Renal cortex interstitium (tissue), 15 donors: ENCODE measurements at places on chromosomes 7 and 10. TPM values are rescaled to one million over a fixed set of nuclear protein-coding genes. Genes with fewer than 3 reads are reported as not detected.

Gene TEX36
- not detected for polyA plus RNA-seq

Gene UBN2
- 16.5 TPM for polyA plus RNA-seq

DNA sequence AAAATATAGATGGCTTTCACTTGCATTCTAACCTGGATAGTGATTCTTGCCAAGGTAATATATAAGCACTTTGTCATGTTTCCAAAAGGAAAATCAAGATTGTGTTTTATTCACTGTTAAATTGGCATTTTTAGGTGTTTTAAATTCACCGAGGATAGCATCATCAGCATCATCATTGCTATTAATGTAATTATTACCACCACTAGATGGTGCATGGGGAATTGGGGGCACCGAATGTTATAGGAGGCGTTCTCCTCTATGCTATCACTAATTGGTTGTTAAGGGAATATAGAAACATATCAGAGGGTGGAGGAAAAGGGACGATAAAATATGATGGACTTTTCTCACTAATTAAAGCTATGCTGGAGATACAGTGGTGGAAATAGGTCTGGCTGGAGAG is 95.5 kb downstream of the CELF2 start:
- DNase-seq: no peak

Gene EBF3
- polyA plus RNA-seq: 2.2 TPM

DNA sequence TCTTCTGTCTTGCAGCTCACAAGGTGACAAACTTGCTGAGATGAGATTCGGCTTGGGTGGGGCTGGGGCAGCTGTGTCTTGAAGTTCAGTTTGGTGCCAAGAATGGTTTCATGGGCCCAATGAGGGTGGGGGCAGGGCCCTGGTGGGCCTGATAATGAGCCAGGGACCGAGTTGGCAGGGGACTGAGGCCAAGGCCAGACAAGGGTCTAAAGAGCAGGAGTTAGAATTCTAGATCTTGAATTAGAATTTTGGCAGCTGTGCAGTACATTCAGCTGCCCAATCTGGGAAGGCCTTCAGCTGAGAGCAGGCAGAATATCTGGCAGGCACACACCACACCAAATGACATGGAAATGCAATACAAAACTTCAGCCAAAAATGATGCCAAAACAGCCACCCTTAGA is 1.5 kb upstream of the JAZF1 start:
- DNase-seq: no peak

- DNase-seq: no peak
Observed at GRCh38 chr7:43791665-43792064, 33.2 kb downstream of the BLVRA start.

DNA sequence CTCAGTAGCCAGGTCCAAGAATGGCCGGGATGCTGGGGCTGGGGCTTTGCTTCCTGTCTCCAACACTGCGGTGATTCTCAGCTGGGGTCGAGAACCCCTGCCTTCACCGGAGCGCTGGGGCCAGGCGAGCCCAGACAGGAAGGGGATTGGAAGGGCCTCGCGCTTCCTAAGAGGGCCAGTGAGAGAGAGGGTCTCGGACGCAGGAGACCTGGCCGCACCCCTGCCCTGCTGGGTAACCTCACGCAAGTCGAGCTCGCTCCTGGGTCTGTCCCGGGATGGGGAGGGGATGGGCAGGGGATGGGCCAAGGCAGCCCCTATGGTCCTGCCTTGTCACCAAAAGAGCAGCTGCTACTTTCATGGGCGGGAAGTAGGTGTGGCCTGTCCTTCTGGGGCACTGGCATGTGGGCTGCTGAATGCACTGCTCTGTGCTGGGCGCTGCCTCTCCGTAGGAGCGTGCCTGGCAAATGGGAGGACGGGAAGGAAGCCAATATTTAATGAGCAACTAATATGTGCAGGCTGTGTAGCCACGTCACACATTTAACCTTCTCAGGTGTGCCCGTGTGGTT is 20.0 kb downstream of the KCNK18 start:
- DNase-seq: no peak

DNA sequence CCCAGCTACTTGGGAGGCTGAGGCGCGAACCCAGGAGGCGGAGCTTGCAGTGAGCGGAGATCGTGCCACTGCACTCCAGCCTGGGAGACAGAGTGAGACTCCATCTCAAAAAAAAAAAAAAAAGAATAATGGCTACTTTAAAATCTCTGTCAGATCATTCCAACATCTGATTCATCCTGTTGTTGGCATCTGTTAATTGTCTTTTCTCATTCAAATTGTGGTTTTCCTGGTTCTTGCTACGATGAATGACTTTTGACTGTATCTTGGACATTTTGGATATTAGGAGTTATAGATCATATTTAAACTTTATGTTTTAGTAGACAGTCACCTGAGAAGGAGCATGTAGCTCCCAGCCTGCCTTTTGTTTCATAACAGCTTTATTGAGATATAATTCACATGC is 8.5 kb downstream of the TPST1 start:
- no peak for DNase-seq

DNA sequence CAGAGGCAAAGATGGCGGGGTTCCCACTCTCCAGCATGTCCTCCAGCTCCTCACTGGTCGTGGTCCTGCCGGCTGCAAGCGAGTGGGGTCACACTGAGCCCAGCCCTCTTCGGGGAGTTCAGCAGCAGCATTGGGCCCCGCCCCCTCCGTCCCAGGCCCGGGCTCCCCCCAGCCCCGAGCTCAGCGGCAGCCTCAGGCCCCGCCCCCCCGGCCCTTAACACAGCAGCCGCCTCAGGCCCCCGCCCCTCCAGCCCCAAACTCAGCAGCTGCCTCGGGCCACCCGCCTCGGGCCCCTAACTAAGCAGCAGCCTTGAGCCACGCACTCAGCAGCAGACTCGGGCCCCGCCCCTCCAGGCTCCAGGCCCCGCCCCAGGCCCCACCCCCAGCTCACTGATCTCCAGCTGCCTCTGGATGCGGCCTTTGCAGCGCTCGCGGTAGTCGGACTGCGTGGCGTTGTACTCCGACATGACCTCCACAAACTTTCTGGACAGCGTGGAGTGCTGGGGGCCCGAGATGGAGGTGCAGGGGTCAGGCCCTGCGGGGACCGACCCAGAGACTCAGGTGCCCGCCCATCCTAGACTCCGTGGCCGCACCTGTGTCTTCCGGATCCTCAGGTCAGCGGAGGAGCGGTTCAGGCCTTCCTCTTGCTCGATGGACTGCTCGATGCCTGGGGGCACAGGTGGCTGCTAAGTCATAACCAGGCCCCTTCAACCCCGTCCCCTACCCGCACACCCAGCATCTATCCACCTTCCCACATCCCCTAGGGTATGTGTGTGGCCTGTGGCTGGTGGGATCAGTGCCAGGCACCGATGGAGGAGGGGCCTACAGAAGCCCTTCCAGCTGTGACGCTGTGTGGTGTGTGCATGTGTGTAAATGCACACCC is 15.5 kb downstream of the STX1A start:
- DNase-seq: peak; percentile 64

- DNase-seq: no peak
Observed at GRCh38 chr7:34044734-34045353, 139.5 kb downstream of the BMPER start.

Gene MYO1G
- polyA plus RNA-seq: 0.70 TPM

DNA sequence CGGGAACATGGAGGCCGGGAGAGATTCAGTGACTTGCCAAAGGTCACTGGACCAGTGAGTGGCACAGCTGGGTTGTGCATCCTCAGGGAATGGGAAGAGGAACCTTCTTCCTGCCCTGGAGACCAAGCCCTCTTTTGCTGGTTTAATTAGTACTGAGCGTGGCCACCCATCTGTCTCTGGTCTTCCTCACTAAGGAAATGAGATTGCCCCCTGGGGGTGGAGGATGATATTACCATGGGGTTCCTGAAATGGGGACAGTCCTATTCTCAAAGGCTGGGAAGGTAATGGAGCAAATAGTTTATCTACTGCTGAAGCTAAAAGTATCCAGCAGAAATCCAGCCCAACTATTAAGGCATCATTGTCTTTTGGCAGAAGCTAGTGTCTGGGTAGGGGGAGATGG is 98.6 kb upstream of the FGFR2 start:
- DNase-seq: no peak

DNA sequence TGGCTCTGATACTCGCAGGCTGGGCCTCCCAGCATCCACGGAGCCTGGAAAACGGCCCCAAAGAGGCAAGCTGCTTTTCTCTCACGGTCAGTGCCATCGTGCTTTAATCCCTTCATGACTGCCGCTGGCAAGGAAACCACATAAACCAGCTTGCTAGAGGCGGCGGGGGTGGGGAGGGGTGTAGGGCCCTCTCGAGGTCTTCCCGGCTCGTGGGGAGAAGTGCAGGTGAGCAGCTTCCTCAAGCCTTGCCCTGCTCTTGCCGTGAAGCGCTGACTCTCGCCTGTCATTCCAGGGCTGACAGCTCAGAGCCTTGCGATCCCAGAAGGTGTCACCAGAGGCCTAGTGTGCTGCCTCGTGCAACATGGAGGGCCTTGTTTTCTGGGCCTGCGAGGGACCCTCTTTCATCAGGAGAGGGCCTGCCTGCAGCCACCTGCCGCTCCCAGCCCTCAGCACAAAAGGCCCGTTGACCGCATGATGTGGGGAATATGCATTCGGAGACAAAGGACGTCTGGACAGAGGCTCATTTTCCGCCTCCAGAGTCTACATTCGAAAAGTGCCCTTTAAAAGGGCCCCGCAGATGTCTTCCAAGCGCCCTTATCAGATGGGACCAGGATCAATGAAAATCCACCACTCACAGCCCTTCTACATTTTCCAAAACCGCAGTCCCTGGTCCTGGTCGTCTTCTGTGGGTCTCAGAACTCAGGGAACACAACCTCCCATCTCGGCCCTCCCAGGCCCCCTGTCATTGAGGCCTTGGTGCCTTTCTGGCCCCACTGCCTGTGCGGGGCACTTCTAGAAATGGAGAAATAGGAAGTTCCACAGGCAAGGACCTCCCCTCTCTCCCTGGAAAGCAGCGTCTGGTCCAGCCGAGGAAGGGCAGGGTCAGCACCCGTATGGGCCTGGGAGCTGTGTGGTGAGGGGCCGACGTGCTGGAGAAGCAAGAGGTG is 58.7 kb downstream of the ZRANB1 start:
- no peak for DNase-seq

GRCh38 chr10:110023785-110024465 is 16.1 kb downstream of the ADD3 start:
- DNase-seq: no peak

DNA sequence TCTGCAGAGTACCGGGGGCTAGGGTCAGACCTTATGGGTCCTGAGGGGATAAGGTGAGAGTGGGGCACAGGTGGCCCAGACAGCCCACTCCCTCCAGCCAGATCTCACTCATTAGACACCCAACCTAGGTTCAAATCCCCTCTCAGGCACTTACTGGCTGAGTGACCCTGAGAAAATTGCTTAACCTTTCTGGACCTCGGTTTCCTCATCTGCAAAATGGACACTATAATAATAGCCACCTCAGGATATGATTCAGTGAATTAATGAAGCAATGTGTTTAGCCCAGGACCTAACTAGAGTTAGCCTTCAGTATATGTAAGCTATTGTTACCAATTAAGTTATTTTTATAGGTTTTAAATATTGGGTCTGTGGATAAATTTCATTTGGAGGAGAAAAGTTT is 122.6 kb downstream of the RGS10 start:
- no peak for DNase-seq

DNA sequence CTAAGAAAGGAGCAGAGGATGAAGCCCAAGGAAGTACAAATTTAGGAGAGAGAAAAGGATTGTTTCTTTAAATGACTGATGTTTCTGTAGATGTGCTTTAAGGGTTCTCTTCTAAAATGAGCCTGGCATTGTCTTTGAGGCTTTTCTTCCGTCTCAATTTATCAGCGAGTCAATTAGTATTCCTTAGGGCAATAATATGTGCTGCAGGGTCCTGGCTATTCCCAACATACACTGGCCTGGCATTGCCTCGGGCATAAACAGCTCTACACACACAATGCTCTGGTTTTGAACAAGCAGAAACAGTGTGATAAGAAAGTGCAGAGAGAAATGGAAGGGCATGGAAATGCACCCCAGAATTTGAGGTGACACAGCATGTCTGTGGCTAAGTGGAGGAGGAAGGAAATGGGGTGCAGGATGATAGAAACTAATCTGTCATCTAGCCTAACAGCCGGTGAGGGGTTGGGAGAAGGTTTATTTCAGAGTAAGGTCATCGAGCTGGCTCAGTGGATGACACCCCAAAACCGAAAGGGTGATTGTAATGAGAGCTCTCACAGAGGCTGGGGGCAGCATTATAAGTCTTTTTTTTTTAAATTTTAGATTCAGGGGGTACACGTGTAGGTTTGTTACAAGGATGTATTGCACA is 67.5 kb upstream of the ARHGAP21 start:
- no peak for DNase-seq

GRCh38 chr7:139105484-139105883 is 4.0 kb downstream of the ZC3HAV1 start:
- no peak for DNase-seq

DNA sequence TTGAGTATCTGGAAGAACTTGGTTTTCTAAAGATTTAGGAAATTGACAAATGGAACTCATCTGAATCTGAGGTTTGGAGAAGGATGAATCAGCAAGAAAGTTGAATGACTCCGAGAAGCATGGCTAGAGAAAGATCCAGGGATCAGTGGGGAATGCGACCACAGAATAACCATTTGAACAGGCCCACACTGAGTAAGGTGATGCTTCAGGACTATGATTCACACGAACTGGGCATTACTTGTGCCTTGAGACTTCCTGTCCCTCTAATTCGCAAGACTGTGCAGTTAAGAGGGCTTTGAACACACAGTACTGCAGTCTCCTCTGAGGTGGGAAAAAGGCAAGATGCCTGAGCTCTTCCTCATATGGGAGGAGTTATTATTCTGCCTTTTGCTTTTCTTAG is 395.5 kb upstream of the POM121L12 start:
- no peak for DNase-seq

GRCh38 chr10:111109501-111110242 is 32.8 kb downstream of the ADRA2A start:
- DNase-seq: no peak

Gene CALY
- 0.54 TPM for polyA plus RNA-seq

GRCh38 chr10:103696094-103696410 is 159.3 kb downstream of the SH3PXD2A start:
- no peak for DNase-seq

- DNase-seq: no peak
Observed at GRCh38 chr10:271201-271600, 135.9 kb downstream of the ZMYND11 start.

DNA sequence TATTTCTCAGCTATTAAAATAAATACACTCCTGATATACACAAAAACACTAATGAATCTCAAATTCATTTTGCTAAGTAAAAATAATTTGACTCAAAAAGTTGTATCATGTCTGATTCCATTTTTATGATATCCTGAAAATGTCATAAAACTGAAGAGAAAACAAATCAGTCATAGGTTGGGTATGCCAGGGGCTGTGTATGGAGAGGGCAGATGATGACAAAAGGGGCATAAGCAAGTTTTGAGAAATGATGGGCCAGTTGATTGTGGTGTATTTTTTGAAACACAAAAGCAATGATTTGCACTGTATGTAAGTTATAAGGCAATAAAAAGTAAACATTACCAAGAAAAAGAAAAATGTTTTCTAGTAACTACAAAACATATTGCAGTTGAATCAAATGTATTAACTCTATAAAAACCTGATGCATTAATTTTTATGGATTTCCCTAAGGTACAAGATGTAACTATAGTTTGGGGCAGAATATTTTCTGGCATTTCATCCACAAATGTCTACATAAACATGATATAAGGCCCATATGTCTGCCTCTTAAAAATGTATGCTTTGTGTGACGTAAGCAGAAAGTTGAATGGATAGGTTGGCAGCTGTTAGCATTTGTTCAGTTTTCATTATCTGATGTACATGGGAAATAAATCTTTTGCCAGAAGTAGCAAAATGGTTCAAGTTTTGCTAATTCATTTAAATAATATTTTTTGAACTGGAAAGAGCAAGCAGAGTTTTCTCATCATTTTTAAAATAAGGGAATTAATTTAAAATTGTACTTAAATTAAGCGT is 35.1 kb upstream of the ING3 start:
- DNase-seq: no peak

Gene AKR1B1
- polyA plus RNA-seq: 90.0 TPM
